Activated T-helper 2 cell treated with anti-CD3 and anti-CD28 coated beads, Interferon-gamma antibody, Interleukin-2, Interleukin-4, amounts not matched to agents 10 μg/mL and 5 μg/mL and 100 μg/mL, durations not matched to agents 14 hours and 24 hours and 36 hours (primary cell): ENCODE measurements at places on chromosomes 16 and 17. TPM values are rescaled to one million over a fixed set of nuclear protein-coding genes. Genes with fewer than 3 reads are reported as not detected.
A peak's percentile ranks its signal among the peaks of the same experiment; 100 is the strongest.

- DNase-seq = no peak
Observed at GRCh38 chr16:75250809-75251279, 580 bp downstream of the BCAR1 start.

DNA sequence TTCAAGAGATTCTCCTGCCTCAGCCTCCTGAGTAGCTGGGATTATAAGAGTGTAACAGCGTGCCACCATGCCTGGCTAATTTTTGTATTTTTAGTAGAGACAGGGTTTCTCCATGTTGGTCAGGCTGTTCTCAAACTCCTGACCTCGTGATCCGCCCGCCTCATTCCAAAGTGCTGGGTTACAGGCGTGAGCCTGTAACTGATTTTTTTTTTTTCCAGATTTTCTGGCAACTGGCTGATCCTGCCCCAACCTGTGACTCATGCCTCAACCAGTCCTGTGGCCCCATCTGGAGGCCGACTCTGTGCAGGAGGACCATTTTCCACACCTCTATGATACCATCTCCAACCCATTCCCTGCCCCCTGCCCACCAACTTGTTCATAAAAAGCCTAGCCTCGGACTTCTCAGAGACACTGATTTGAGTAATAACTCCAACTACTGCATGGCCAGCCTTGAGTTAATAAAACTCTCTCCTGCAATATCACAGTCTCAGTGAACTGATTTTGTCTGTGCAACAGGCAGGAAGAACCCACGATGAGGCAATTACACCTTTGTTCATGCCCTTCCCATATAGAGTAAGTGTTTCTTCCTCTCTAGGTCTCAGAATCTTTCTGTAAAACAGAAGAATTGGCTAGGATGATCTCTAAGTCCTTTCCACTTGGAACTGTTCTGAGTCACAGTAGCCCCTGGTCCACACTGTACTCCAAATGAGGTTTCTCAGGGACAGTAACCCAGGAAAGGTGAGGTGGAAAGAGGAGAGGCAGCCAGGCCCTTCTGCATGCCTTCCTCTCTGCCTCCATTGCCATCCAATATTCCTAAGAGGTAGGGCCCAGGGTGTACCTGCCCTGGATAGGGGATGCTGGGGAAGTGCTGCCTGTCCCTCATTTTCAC, 8.8 kb upstream of the CNOT1 start:
- DNase-seq = no peak

DNA sequence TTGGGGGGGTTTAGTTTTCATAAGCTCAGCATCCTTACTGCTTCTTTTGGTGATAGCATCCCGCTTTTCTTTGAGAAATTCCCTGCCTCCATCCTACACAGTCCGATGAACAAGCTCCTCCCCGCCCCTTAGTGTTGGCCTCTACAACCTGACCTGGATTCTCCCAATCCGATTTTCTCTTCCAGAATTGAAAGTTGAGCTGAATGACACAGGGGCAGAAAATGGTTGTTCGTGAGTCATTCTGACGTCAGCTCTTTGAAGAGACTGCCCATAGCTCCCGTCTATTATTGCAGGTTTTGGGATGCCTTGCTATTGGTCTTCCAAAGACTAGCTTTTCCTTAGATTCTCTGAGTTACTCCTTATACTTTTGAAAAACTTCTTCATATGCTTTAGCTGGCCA, 279.7 kb downstream of the SLC39A11 start:
- no peak for DNase-seq

ACSF2 gene
- total RNA-seq = 23.5 and 28.2 TPM in 2 replicates

IL17C gene
- total RNA-seq = not detected in 2 replicates

TEKT1 gene
- total RNA-seq = not detected in 2 replicates

GRCh38 chr17:9700754-9701476, 55.6 kb downstream of the USP43 start:
- DNase-seq = no peak

DNA sequence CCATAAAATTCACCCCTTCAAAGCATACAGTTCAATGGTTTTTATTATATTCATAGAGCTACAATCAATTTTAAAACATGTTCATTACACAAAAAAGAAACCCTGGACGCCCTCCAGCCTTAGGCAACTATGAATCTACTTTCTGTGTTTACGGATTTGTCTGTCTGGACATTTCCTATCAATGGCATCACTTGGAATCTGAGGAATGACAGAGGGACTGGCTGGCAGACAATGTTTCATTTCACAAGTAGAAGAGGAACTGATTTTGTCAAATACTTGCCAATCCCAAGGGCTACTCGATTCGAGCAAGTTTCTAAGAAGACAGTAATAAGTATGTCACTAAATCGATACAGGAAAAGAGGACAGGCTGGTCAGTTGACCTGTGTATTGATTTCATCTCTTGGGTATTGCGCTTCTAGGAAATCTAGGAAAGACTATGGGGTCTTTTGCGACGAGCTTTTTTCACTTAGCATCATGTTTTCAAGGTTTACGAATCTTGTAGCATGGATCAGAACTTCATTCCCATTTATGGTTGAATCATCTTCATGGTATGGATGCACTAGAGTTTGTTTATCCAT, 56.6 kb downstream of the RGS9 start:
- DNase-seq = no peak

DNA sequence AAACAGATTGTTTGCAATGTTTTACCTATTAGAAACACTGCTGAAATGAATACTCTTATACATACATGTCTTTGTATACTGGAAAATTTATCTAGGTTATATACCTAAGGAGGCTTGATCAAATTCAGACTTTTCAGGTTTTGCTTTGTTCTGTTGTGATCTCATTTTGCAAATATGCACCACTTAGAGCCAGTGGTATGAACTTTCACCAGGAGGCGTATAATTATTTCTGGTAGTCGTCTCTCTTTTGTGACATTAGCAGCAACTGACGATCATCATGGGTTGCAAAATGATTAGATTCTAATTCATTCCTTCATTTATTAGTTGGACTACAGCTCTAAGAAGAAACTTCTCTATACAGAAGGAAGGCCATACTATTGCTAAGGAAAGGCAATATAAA, 26.9 kb downstream of the AP1G1 start:
- no peak for DNase-seq

- DNase-seq = no peak
Observed at GRCh38 chr16:10923650-10924214, 18.5 kb downstream of the DEXI start.

ELP5 gene
- 64.8 and 65.3 TPM in 2 replicates for total RNA-seq

OTOP2 gene
- total RNA-seq = not detected in 2 replicates

- no peak for DNase-seq
Observed at GRCh38 chr16:60729051-60729450, 1307.2 kb downstream of the CDH8 start.

EFNB3 gene
- not detected in 2 replicates for total RNA-seq

TEX19 gene
- total RNA-seq = not detected in 2 replicates

GRAPL gene
- total RNA-seq = 5.2 and 5.3 TPM in 2 replicates

DNA sequence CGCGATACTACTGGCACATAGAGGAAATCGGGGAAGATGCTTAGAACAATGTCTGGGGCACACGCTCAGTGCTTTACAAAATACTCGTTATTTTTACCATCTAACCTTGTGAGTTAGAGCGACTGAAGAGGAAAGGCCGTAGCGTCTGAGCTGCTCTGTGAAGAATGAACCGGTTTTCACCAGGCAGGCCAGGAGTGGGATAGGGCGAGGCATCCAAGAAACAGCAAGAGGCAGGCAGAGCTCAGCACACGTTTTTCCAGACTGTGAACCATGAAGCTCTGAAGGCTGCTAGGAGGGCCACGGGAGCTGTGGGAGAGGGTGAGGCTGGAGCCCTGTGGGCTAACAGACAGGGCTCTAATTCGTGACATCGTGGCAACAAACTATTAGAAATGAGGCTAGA, 95.5 kb downstream of the MRM3 start:
- DNase-seq = no peak

GRCh38 chr17:62597150-62597549, 30.3 kb upstream of the MRC2 start:
- DNase-seq = no peak

DNA sequence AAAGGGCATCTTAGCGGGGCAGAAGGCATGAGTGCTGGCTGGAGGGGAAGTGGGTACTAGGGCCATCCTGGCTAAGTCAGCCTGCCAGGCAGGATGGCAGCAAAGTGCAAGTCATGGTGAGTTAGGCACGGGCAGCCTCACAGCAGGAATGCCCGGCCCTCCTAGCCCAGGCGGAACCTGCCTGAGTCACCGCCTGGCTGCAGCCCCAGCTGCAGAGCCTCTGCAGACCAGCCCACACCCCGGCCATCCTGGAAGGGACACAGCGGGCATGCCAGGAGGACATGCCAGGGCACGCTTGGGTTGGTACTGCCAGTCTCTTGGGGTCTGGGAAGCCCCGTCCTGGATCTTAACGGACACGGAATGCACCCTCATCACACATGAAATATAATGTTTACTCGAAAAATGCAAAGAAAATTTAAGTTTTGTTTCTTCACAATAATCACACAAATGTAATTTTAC, 5.0 kb upstream of the ALDH3A1 start:
- no peak for DNase-seq

SDR42E2 gene
- total RNA-seq = 0.09 TPM in 1 of 2 replicates, not detected in the other

GRCh38 chr17:66957951-66958579, 6.4 kb upstream of the CACNG4 start:
- DNase-seq = no peak

LPO gene
- total RNA-seq = not detected in 2 replicates

DNA sequence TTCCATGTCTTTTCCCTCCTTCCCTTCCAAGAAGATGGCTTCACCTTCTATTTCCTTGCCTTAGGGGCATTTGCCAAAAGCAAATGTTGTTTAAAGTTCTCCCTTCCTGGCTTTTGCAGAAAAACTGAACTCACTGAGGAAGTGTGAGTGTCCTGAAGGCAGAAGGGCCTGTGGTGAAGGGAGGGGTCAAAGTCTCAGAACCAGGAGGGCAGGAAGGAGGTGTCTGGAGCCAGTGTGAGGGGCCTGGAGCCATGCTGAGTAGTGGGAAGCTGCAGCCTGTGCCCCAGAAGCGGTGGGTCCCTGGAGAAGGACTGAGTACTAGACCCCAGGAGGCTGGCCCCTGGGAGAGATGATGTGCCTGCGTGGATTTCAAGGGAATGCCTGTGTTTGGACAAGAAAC, 23.8 kb upstream of the SUPT4H1 start:
- no peak for DNase-seq

GRCh38 chr17:33550261-33550660, 257.2 kb upstream of the ASIC2 start:
- DNase-seq = no peak

- no peak for DNase-seq
Observed at GRCh38 chr16:51941412-51941811, 605.5 kb downstream of the TOX3 start.

GRCh38 chr16:56387396-56387795, 37.9 kb downstream of the AMFR start:
- DNase-seq = no peak

SRL gene
- not detected in 2 replicates for total RNA-seq

- DNase-seq = no peak
Observed at GRCh38 chr17:73393962-73394361, 82.2 kb upstream of the CDC42EP4 start.

HASPIN gene
- 23.0 and 23.4 TPM in 2 replicates for total RNA-seq

ZNHIT3 gene
- total RNA-seq = 46.8 and 48.2 TPM in 2 replicates

- DNase-seq = no peak
Observed at GRCh38 chr17:70295329-70295728, 126.0 kb downstream of the KCNJ2 start.

DNA sequence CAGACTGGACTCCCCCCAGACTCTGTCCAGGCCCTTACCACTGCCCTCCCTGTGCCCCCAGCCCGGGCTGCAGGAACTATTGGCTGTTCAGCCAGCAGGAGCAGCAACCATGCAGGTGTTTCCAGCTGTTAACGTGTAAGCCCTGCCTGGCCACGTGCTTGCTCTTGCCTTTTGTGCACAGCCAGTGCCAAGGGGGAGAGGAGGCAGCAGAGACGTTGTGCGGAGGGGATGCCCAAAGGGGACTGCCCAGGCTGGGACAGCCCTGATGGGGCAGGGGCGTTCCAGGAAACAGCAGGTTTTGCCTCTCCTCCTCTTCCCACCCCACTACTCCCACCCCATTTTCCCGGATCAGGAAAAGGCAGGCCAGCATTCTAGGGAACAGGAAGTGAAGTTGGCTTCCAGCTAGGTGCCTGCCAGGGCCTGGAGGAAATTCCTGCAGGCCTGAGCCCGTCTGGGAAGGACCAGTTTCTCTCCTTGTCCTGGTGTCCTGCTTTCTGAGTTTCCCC, 16.7 kb upstream of the LASP1NB start:
- DNase-seq = no peak

DNA sequence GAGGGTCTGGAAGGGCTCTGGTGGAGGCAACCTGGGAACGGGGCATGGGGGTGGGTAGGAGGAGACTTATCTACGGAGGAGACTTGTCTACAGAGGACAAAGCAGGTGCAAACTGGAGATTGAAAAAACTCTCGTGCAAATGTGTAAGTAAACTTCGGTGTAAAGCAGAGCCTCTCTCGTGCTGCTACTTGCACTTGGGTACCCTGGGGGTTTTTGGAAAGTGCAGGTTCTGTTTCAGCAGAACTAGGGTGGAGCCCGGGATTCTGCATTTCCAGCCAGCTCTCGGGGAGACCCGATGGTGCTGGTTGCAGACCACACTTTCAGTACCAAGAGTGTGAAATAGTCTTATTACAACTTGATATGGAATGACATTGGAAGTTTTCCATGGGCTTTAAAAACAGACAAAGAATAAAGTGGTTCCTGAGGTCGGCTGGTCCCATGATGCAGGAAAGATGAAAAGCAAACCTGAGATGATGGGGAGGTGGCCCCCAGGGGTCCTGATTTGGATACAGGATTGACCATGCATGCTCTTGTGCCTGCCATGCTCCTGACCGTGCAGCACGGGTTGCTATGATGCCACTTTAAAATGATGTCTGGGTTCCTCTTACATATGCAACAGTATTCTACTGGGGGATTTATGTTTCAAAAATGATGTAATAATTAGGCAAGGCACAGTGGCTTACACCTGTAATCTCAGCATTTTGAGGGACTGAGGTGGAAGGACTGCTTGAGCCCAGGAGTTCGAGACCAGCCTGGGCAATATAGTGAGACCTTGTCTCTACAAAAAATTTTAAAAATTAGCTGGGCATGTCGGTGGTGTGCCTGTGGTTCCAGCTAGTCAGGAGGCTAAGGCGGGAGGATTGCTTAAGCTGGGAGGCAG, 69.3 kb downstream of the IRF8 start:
- no peak for DNase-seq

GRCh38 chr17:57671667-57672632, 73.1 kb downstream of the CCDC182 start:
- DNase-seq = peak; percentile 53
